G401 (cell line): ENCODE measurements at places on chromosomes 1 and 21. TPM values are rescaled to one million over a fixed set of nuclear protein-coding genes. Genes with fewer than 3 reads are reported as not detected.
A peak's percentile ranks its signal among the peaks of the same experiment; 100 is the strongest.

FCGR3A gene
- not detected in 2 replicates for total RNA-seq

MACO1 gene
- total RNA-seq: 79.2 and 84.0 TPM in 2 replicates

BECN2 gene
- total RNA-seq: not detected in 2 replicates

CHIA gene
- total RNA-seq: not detected in 2 replicates

DNA sequence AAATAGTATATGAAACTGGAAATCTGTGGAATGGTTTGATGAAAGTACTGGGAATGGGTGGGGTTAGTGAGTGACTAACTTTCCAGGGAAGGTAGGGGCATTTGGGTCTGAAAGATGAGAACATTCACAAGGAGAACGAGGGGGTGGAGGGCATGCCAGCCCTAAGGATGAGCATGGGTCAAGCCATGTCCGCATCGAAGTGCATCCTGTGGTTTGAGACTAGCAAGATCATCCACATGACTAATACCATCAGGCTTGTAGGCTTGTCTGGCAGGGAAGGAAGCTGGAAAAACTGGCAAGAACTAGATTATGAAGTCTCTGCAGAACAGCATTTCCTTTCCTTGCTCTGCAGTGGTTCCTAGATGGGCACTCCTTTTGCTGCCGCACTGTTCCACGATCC is 70.4 kb upstream of the UBE2U start:
- no peak for DNase-seq

GRCh38 chr1:239987103-239987745 is 104.5 kb upstream of the FMN2 start:
- peak; percentile 13 for DNase-seq

GRCh38 chr1:235009561-235010306 is 118.9 kb downstream of the TOMM20 start:
- DNase-seq: no peak

DNA sequence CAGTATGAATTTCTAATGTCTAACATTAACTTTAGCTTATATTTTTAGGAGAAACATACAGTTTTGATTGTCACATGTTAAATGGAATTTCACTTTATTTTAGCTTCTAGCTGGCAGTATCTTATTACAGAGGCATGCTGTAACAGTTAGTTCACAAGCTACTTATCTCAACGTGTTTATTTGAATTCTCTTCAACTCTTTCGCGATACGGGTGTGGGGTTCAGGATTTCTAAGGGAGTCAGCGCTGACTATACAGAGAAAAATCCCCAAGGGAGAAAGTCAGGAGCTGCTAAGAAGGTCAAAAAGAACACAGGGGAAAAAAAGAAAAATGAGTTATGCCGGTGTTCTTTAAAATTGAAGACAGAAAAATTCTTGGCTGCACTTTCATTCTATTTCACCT is 296.2 kb downstream of the VAV3 start:
- no peak for DNase-seq

DNA sequence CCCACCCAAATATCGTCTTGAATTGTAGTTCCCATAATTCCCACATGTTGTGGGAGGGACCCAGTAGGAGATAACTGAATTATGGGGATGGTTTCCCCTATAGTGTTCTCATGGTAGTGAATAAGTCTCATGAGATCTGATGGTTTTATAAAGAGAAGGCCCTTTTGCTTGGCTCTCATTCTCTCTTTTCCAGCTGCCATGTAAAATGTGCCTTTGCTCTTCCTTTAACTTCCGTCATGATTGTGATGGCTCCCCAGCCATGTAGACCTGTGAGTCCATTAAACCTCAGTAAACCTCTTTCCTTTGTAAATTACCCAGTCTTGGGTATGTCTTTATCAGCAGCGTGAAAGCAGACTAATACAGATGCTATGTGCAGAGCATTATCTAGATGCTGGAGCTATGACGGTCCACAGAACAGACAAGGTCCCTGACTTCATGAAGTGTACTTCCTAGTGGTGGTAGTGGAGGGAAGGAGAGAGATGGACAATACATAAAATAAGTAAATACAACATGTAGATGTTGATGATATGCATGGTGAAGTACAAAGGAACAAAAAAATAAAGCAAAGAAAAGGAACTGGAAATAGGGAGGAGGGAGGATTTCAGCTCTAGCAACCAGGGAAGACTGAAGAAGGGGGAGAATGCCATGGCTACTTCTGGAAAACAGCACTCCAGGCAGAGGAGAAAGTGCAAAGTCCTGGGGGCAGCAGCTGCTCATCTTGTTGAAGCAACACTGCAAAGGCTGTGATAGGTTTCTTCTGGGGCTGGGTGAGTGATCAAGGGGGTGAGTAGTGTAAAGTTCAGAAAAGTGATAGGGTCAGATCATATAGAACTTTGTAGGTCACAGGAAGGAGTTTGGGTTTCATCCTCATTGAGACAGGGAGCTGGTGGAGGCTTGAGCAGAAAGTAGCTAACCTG is 6.8 kb upstream of the RCAN1 start:
- no peak for DNase-seq

DNA sequence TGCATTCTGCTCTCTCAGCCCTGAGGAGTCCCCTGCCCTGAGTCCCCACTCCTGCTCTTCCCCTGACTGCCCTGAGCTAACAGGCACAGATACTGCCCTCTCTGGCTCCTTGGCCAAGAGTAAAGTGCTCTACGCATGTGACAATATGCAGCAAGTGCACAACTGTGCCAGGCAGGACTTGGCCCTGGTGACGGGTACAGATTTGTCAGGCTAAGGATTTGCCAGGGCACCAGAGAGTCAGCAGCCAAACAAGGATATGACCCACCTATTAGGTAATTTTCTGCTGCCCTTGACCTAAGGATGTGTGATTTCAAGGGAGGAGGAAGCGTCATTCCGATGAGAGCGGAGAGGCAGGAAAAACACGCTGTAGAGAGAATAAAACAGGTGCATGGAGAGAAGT is 339.0 kb downstream of the PTPRU start:
- peak; percentile 32 for DNase-seq

GRCh38 chr1:193891788-193892187 is 705.4 kb upstream of the B3GALT2 start:
- DNase-seq: no peak
